IPS DF 6.9 (cell line): ENCODE measurements at places on chromosomes 11 and 22.

- DNase-seq = no peak
These were observed 37.4 kb upstream of the TPBGL start for GRCh38 chr11:75203138-75203537.

DNA sequence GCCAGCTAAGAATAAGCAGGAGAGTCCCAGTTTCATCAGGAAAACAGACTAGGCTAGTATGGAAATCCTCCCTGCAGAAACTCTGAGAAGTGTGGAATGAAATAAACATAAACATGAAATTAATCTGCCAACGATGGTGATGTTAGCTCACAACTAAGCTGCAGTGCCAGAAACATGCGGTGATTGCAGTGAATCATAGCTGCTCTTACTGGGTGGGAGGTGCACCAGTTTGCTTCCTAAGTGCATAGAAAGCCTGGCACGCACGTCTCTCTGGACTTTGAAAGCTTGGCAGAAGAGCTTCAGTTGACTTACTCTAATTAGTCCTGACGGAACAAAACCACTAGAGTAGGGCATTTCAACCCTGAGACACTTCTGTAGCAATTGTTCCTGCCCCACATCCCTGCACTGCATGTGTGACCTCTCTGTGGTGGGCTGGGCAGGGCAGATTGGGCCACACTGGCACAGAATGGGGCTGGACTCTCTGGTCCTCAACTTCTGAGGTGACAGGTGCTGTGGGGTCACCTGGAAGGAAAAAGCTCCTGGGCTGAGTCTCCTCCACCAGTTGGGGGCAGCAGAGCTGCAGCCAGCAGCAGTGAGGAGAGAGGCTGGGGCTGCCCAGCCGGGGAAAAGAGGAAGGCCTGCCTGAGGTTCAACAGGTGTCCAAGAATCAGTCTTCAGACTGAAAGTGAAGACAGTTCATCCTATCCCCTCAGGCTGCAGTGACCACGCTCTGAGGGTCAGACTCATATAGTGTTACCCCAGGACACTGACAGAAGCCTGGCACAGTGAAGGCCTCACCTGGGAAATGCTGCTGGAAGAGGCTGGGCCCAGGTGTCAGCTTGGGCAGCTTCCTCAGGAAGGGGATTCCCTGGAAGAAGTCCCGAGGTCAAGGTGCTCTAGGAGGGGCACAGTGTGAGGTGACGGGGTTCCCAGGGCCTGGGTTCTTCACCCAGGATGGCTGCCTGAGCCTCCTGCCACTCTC lies 40.5 kb downstream of the GGTLC2 start:
- DNase-seq = no peak

DNA sequence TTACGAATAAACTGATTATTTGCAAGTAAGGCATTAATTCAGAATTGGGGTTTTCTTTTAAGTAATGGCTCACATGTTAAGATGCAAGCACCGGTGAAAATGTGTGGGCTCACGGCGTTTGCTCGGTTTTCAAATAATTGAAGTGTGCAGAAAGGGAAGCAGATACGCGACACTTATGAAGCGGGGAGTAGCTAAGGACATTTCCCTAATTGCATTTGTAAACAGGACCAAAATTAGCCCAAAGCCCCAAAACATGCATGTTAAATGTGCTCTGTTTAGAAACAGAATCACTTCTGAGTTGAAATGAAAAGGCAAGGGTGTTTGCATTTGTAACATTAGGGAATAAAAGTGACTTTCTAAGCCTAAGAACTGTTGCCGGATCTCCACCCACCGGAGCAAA lies 61.3 kb downstream of the ELFN2 start:
- no peak for DNase-seq

DNA sequence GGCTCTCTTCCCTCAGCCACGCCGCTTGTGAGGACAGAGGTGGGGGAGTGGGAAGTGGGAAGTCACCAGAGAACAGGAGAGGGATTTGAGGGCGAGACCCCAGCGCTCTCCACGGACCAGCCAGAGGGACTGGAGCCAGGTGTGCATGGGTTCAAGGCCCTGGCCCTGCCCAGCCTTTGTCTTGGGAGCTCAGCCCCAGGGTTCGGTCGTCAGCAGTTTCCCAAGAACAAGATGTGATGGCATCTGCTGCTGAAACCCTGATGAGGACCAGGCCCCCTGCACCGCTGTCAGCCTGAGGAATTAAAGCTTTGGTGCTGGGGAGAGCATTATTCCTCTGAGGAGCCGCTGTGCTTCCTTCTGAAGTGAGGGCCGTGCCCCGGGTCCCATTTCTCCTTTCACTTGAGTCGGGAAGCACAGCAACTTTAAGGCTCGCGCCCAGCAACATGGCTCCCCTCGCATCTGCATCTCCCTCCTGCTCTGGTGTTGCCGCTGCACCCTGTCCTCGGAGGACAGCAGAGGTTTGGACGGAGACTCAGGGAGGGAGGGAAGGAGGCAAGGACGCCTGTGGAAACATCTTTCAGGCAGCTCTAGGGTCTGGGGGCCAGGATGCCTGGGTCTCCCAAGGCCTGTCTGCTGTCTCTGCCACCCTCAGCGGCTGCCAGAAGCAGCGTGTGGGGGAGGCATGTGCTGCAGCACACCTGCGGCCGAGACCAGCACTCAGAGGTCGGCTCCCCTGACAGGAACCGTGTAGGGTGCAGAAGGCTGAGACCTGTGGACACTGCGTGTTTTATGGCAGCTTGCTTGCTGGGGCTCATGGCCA lies 3.8 kb downstream of the IFITM5 start:
- no peak for DNase-seq

- no peak for DNase-seq
These were observed 124.2 kb upstream of the TBCEL start for GRCh38 chr11:120899720-120900119.

DNA sequence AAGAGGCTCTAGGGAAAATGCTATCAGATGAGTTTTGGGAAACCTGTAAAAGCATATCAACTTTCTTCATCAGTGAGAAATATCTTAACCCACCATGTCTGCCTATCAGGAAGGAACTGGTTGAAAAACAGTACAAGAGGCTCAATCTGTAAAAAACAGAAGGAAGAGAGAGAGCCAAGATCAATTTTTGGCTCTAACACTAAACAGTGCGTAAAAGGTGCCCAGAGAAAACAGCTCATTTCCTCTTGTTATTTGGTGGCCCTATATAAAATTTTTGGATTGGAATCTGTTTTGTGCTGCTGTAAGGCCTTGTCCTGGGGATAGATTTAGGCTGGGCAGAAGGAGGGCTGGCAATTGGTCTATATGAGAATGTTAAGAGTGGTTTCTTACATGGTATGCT lies 12.1 kb downstream of the MS4A2 start:
- no peak for DNase-seq

DNA sequence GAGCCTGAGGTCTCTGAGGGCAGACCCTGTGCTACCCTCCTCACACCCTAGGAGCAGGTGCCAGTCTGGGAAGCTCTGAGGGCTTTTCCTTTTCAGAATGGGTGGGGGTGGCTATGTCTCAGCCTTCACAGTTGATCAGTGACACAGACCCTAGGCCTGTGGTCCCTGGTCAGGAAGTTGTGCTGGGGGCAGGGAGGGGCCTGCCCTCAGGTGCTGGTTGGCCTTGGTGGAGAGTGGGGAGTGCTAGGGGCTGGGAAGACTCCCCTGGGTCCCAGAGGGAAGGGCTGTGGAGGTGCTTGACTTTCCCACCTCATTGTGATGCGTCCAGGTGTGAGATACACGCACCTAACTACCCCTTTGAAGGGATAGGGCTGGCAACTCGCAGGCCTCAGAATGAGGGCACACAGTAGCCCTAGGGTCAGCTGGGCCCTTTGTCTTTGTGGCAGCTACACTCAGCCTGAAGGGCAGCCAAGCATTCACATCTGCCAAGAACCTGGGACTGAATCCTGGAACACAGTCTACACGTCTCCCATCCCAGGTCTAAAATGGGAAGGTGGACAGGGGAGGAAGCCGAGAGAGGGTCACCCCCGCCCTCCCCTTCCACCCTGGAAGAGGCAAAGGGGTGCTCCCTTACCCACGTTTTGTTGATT lies 31.2 kb upstream of the ATXN10 start:
- DNase-seq = no peak
